ENCODE measurements at places on chromosomes 3 and 15.

DNA sequence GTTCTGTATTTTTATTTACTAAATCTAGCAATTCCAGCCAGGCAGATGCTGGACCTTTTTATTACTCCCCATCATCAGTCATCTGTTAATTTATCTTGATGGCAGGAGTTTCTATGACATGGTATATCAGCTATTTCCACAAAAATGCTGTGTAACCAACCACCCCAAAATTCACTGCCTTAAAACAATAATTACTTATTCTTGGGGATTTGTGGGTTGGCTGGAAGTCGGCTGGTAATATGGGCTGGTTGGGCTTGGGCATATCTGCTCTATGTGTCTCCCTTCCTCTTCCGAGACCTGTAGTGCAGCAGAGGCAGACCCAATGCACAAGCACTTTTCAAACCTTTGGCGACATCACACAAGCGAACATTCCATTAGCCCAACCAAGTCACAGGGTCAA, 92.1 kb upstream of the UBE2E1 start:
- DNase-seq = peak; percentile 27

DNA sequence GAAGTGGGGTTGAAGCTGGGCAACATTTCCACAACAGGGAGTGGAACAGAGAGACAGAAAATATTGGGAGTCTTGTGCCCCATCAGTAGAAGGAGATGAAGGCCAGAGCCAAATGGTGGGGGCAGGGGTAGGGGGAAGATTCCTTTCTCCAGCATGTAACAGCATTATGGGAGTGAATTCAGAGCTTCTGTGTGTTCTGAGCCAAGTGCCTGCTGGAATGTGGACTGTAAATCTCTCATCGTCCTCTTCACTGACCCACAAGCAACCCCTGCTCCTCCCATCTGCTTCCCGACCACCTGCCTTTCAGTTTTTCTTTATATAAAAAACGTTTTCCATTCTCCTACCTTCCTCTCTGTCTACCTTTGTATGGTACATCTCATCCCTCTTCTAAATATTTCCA, 344.2 kb upstream of the TPRG1 start:
- DNase-seq = no peak

DNA sequence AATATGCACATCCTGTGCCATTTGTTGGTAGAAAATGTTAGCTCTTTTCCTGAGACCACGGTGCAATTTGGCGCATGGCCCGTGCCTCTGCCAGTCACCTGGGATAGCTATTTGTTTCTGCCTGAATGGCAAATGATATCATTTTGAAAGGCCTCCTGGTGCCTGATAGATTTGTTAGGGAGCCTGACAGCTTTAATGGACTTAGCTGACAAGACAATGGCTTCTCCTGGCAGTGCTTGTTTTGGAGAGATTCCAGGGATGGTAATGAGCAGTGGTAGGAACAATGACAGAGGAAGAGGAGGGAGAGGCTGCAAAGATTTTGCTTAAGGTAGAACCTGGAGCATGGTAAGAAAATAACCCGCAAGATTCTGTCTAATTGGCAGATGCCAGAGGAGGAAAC, 268.5 kb downstream of the CLSTN2 start:
- DNase-seq = no peak

DNA sequence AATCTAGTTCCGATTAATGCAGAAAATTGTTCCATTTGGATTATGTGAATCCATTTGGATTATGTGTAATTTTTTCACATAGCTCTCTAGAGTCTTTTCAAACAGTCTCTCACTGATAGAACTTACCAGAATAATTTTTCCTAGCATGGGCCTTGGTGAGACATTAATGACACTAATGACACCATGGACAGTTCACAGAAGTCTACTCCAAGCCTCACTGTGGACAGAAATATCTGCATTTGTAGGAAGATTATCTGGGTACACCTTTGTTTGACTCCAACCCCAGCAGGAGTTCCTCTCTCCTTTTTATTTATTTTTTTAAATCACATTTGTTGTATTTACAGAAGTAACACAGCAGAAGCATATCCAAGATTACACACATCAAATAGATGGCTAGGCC, 27.9 kb downstream of the AADACL2 start:
- DNase-seq = no peak

DNA sequence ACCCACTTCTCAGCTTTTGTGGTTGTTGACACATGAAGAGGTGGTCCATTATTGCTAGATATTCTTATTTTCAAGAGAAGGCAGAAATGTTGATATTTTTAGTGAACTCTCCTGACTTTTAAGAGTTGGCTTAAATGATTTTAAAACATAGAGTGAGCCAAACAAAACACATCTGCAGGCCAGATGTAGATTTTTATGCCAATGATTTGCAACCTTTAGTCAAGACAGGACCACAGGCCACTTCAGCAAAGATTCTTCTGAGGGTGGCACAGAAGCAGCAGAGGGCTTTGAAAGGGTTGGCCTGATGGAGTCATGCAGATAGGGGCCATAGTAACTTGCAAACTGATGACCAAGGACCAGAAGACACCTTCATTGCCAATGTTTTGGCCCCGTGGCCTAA, 276.5 kb upstream of the P2RY1 start:
- DNase-seq = no peak

DNA sequence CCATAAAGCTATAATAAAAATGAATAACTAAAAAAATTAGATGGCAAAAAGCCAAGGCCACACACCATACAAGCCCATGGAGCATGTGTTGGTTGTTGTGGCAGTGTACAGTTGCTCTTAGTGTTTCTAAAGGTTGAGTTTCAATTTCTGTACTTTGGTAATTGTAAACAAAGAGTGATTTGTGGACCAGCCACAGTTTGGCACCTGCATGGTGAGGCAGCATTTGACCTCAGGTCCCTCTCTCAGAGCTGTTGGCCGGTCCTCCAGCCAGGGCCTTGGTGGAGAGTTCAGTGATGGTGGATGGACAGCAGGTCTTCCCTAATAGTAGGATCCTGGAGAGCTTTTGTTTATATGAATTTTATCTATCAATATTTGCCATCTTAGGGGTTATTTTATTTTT, 5.6 kb downstream of the ACAD9 start:
- no peak for DNase-seq

Data from GM04503 (cell line).